ENCODE measurements at places on chromosomes 13 and 19.

DNA sequence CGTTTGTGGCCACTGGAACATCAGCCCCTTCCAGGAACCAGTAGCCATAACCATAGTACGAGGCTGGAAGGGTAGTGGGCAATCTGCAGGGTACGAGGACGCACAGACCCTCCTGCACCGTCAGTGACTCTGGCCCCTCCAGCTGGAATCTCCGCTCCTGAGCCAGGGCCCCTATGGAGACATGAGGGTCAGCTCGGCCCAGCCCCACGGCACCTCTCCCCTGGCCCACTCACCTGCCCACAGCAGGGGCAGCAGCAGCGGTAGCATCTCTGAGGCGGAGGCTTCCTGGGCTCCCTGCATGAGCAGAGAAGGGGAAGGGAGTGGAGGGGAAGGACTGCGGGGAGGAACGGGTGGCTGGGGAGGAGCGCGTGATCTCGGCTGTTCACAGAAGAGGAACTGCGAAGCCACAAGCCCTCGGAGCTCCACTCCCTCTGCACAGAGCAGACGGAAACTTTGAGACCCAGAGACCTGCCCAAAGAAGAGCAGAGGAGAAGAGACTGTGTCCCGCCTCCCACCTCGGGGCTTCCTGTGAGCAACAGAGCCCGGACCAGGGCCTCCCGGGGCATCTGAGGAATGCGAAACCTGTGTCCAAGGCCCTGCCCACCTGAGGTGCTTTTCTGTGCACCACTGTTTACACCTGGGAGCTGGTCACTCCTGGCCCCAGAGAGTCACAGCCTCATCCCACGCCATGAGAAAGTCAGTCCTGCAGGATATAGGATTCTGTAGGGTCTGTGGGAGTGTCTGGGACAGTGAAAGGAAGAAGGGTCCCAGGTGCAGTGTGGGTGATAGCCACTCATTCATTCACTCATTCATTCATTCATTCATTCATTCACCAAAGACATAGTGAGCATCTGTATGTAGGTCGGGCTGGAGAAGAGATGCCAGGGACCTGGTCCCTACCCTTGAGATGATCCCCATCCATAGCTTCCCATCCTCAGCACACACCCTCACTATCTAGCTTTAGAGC, at the start of gene SIGLEC6:
Gene SIGLEC6 (minus strand): TSS at position 322 of the 967 bp plus-strand sequence. CDS start 22 bp downstream, at position 300.
- DNase-seq = no peak

DNA sequence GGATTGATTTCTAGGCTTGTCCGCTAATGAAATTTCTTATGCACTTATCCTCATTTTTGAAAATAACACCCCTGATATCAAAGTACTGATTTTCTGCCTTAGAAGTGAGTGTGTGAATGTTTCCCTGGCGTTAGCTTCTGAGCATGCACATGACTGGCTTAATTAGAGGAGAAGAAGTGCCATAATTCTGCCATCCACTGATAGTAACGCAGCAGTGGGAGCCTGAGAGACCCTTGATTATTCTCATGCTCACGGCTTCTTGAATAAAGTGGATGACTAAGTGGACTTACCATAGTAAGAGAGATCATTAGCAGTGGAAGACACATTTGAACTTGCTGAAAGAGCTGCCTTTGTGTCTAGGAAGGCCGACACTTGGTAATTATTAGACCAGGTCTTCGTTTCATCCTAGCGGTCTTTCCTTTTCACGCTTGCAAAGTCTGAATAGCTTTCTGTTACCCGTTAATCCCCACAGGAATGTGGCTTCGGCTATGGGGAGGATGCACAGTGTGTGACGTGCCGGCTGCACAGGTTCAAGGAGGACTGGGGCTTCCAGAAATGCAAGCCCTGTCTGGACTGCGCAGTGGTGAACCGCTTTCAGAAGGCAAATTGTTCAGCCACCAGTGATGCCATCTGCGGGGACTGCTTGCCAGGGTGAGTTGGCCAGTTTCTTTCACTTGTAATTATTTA, 45.3 kb downstream of the TNFRSF19 start:
- DNase-seq = no peak

DNA sequence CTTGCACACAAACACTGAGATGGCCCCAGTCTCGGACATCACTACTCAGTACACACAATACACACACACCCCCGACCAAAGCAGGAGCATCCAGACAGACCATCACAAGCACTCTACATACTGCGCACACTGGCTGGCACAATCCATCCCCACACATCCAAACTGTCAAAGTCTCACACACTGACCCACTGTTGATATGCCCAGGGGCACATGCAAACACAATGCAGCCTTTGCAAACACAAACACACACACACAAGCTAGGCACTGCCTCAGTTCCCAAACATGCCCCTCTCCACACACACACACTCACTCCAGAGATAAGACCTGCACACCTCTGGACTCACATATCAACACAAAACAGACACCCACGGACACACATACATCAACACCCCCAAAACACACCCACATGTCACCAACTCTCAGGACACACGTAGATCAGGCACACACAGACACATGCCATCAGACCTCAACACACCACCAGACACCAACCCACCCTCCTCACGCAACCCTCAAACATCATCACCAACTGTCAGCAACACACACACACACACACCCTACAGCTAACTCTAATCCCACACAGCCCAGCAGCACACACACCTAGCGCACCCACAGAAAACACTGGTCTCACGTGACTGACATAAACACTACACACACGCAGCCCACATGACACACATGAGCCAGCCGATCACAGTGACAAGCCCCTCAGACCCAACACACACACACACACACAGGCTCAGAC, 1.9 kb downstream of the BBC3 start:
- DNase-seq = no peak

DNA sequence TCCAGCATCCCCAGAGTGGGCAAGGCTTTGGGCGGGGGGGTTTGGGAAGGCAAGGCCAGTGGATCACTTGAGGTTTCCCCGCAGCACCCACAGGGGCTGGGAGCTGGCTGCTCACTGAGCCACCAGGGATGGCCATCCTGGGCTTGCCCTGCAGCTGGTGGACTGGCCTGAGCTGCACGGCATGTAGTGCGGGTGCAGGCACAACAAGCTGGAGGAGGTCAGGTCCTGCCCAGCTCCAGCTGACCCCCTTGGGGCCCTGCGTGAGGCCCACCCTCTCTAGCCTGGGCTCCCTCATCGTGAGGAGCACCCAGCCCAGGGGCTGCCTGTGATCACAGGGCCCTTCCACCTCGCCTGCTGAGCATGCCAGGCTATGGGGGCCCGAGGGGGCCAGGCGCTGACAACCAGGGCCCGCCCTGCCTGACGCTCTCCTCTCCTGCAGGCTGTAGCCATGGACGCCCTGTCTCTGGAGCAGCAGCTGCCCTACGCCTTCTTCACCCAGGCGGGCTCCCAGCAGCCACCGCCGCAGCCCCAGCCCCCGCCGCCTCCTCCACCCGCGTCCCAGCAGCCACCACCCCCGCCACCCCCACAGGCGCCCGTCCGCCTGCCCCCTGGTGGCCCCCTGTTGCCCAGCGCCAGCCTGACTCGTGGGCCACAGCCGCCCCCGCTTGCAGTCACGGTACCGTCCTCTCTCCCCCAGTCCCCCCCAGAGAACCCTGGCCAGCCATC, 22.9 kb downstream of the COMP start:
- no peak for DNase-seq

DNA sequence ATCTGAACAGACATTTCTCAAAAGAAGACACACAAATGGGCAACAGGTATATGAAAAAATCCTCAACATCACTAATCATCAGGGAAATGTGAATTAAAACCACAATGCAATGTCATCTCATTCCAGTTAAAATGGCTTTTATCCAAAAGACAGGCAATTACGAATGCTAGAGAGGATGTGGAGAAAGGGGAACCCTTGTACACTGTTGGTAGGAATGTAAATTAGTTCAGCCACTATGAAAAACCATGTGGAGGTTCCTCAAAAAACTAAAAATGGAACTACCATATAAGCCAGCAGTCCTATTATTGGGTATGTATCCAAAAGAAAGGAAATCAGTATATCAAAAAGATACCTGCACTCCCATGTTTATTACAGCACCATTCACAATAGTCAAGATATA, 24.7 kb upstream of the ZC3H13 start:
- DNase-seq = no peak

DNA sequence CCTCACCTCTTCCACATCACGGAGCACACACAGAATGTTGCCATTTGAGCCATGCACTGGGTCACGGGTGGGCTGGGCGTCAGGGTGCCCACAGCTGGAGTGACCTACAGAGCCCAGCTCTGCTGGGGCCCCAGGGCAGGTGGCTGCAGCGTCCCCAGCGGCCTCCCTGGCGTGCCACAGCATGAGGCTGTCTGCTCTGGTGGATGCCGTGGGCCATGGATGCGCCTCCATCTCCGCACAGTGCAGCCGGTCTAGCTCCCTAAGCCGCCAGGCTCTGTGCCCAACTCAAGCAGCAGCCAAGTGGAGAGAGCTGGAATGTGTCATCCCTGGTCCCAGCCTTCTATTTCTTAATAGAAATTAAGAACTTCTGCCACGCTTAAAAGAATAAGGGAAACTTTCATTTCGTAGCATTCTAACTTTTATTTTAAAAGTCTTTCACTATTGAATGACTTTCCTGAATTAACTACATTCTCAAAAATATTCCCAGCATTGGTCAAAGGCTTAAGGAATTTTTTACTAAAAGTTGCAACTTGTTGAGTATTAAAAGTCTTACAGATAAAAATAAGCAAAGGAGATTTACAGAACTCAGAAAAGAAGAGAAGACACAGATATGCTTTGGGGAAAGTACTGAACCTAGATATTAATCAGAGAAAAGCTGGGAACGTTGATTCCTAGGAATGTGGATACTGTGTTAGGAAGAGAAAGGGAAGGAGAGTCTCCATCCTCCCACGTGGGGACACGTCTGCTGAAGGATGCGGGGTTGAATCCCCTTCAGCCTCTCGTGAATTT, 59.3 kb downstream of the ATP11A start:
- no peak for DNase-seq

- no peak for DNase-seq
These were observed 131.0 kb upstream of the RFC3 start for GRCh38 chr13:33686772-33687480.

- DNase-seq = no peak
These were observed 399.6 kb downstream of the LMO7 start for GRCh38 chr13:76035711-76036110.

DNA sequence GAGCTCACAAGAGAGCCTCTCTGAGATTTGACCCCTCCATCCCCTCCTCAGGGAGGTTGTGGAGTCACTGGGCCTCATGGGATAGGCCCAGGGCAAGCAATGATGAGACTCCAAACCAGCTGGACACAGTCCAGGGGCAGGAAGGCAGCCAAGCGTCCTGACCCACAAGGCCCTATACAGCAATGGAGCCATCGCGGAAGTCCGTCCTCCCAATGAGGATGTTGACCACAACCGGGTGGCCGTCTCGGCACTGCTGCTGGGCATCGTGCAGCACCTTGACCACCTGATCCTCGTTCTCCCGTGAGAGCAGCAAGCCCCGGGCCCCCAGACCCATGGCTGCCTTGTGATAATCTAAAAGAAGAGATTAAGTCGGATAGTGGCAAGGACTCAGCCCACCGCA, 7.9 kb downstream of the SYDE1 start:
- DNase-seq = no peak

GRCh38 chr19:40584007-40584406, 7.3 kb downstream of the SHKBP1 start:
- no peak for DNase-seq

GRCh38 chr19:2702170-2703076, at the start of gene GNG7:
Gene GNG7 (minus strand): TSS chr19:2702694. CDS start chr19:2520688, 182,006 bp downstream.
- peak; percentile 91 for DNase-seq

GRCh38 chr13:46124531-46124966, 19.7 kb upstream of the CPB2 start:
- no peak for DNase-seq

DNA sequence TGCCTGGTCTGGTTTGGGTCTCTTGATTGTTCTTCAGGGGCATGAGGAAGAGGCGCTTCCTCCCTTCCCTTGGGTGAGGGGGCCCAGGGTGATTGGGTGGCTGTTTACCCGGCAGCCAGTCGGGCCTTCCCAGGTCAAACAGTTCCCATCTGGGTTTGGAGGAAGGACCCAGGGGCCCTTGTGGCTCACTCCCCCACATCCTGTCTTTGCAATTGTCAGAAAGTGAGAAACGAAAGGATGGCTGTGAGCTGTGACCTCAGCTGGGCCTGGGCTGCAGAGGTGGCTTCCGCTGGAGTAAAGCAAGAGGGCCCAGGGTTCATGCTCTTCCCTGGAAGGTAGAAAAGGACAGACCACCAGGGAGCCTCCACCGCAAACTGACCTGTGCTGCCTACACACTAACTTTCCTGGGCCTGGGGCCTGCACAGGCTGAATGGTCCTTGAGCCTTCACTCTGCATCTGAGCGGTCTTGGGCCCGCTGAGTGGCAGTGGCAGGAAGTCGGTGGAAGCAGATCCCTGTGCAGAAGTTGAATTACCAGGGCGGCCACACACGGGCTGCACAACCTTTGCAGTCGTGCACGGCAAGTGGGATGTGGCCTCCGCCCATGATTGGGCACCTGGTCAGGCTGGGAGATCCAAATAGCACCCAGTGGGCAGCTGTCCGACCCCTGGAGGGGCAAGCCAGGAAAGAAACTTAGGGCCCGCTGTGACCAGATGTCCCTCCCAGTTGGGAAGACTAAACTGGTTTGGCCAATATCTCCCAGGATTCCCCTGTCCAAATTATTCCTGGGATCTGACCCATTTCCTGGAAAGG, 5.3 kb upstream of the CD79A start:
- DNase-seq = no peak

- DNase-seq = no peak
These were observed 6.5 kb downstream of the CARS2 start for GRCh38 chr13:110699148-110700145.

DNA sequence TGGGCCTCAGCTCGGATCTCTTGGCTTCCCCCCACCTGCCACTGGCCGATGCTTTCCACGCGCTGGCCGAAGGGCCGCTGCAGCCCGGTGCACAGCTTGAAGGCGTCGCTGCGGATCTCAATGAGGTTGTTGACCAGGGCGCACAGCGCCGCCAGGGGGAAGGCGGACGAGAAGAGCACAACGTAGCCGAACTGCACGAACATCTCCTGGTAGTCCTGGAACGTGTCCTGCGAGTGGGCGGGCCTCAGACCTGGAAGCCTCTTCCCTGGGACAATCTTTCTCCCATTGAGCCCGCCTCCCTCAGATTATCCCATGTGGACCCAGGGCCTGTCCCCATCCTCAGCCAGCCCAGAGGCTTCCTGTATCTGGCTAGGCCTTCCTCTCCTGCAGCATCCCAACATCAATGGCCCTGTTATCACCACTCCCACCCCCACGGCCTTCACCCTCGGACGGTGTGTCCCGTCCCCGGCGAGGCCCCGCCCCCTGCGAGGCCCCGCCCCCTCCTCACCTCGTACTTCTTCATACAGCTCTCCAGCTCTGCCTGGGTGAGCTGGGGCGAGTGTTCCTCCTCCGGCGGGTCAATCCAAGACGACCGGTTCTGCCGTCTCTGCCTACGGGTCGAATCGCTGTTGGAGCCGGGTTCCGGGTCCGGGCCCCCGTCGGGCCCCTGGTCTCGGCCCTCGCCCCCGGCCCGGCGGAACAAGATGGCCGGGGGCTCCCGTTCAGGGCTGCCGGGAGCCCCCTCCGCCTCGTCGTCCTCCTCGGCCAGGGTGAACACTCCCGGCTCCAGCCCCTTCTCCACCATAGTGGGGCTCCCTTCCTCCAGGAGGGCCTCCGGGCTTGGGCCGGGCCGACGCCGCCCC, 6.8 kb downstream of the ANO8 start:
- DNase-seq = no peak

GRCh38 chr13:28707629-28708427, 10.9 kb downstream of the SLC46A3 start:
- no peak for DNase-seq

Measured in stimulated activated CD4-positive, alpha-beta T cell treated with anti-CD3 and anti-CD28 coated beads, Interleukin-1b, Interleukin-23, amount 100 ng/mL, for 24 hours (primary cell).